Esophagus squamous epithelium (tissue), 5 donors: ENCODE measurements at places on chromosomes 6 and 20.

GRCh38 chr6:159808647-159809046 is 8.6 kb downstream of the PNLDC1 start:
- H3K27me3 ChIP-seq, result no peaks in the 10 kb centered on the region
- H3K4me3 ChIP-seq, result no peak overlapping the region
- DNase-seq, result no peak
- no peaks in the 10 kb centered on the region for H3K36me3 ChIP-seq

DNA sequence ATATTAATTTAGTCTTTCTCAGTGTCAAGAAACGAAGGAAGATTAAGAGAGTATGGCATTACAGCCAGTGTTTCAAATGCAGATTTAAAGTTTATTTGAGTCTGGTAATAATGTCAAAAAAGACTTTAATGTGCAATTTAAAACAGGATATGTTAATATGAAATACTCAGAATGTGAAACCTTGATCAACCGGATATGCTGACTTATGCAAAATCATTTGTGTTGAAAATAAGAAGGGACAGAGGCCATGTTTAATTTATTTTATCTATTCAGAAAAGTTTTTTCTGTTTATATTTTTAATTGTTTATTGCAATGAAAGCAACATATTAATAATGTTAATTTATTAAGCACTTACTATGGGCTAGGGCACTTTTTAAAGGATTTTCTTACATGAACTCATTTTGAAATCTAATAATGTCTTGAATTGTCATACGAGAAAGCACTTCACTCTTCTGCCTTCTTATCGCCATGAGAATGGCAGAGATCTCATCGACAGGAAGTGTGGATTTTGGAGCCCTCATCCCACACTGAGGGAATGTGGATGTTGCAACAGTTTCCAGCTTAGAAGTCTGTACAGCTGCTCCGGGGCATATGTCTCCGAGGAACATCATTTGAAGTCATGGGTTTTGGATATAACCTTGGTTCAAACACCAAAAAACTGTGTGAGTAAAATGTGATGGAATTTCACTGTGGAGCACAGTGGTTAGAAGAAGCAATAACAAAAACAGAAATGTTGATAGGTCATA is 1410.4 kb downstream of the EPHA7 start:
- H3K4me3 ChIP-seq, result no peak overlapping the region

GRCh38 chr20:23029324-23029723 is 5.8 kb upstream of the SSTR4 start:
- H3K4me3 ChIP-seq, result no peak overlapping the region
- H3K36me3 ChIP-seq, result no peaks in the 10 kb centered on the region
- no peak overlapping the region for H3K27ac ChIP-seq
- no peaks in the 10 kb centered on the region for H3K27me3 ChIP-seq

DNA sequence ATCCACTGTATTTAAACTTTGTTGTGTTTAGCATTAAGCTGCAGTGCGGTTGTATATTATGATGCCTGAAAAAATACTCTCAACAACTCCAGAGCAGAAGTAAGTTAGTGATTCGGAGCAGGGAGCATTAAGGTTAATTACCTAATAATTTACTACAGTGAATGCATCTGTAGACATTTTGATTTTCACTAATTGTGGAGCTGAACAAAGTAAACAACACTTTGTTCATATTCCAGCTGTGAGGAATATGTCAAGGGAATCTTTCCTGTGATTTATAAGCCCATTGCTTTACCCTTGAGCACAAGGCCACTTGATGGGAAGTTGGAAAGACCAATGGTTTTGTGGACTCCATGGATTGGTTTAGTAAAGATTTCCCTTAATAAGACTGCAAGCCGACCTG is 77.1 kb downstream of the CBLN4 start:
- no peaks in the 10 kb centered on the region for H3K27me3 ChIP-seq
- DNase-seq, result no peak
- no peaks in the 10 kb centered on the region for H3K4me1 ChIP-seq
- H3K36me3 ChIP-seq, result no peaks in the 10 kb centered on the region

GRCh38 chr6:131362696-131363095 is 210.3 kb upstream of the ARG1 start:
- no peak overlapping the region for H3K27ac ChIP-seq
- H3K4me1 ChIP-seq, result no peaks in the 10 kb centered on the region
- no peak for DNase-seq
- H3K36me3 ChIP-seq, result no peaks in the 10 kb centered on the region
- no peak overlapping the region for H3K4me3 ChIP-seq
